ENCODE measurements at places on chromosomes 3 and 15.

DNA sequence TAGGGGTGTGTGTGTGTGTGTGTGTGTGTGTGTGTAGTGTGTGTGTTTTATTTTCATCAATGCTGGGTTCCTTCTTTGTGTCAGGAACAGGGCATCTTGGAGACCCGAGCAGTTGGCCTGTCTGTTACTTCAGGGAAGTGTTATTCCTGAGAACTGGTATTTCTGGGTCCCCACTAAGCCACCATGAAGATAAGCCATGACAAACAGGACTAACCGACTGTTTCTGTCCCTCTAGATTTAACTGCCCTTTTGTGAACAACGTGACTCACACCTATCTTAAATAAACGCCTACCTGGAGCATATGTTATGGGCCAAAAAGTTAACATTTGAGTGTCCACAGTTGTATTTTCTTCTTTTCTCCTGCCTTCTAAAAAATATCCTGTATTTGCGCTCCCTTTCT is 19.5 kb downstream of the SIDT1 start:
- DNase-seq, result no peak

DNA sequence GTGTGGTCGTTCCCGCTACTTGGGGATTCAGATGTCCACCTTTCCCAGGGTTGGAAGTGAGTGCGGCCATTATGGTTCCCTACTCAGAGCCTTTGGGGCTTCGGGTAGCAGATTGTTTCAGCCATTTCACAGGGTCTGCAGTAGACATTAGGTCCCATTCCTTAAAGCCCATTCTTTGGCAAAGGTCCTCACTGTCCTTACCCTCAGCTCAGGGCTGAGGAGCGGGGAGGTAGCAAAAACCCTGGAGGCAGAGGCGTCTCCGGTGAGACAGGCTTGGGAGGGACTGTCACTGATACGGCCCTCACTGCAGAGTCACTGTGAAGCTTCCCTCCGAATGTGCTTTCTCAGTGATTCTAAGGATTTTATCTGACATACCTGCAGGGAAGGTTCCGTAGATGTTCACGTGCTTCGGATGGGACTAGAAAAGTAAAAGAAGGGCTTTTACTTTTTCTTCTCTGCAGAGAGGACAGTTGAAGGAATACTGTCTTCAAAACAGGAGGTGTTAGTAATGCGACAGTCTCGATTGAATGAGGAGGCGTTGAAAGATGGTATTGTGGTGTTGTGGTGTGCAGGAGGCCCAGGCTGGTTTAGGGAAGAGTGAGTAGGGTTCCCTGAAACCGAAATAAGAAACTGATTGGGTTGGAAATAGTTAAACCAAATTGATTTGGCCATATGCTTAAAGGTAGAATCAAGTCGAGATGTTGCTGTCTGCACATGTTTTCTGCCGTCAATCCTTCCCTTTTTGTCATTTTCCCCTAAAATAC is 630 bp downstream of the ATP6V1A start:
- peak; percentile 17 for DNase-seq

DNA sequence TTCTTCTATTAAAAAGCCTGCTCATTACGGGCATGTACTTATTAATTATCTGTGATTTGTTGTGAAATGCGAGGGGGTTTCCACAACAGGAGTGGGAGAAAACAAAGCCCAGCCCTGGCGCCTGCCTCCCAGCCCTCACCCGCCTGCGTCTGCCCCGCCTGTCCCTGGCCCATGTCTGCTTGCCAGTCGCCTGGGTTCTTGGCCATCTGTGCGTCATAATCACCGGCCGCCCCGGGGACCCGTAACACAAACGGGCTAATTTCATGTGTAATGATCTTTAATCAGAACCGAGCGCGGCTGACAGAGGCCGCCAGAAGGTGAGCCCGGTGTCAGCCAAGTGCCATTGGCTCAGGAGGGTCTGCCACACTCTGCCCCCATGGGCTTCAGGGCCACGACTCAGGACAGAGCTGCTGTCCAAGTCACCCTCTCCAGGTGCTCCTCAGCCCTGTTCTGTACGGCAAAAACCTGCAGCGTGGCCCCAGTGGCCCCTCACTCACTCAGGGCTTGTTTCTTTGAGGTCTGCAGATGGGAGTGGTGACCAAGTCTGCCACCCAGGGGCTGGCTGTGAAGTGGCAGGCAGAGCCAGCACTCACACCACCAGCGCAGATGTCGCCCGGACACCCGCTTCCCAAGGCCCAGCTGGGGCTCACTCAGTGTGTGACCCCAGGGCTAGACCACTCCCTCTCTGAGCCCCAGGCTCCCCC is 28.8 kb upstream of the TMEM115 start:
- DNase-seq, result no peak

GRCh38 chr3:127373441-127374085 is 85.7 kb upstream of the PRR20G start:
- DNase-seq, result no peak

GRCh38 chr3:29513236-29513635 is 232.4 kb downstream of the RBMS3 start:
- DNase-seq, result no peak

DNA sequence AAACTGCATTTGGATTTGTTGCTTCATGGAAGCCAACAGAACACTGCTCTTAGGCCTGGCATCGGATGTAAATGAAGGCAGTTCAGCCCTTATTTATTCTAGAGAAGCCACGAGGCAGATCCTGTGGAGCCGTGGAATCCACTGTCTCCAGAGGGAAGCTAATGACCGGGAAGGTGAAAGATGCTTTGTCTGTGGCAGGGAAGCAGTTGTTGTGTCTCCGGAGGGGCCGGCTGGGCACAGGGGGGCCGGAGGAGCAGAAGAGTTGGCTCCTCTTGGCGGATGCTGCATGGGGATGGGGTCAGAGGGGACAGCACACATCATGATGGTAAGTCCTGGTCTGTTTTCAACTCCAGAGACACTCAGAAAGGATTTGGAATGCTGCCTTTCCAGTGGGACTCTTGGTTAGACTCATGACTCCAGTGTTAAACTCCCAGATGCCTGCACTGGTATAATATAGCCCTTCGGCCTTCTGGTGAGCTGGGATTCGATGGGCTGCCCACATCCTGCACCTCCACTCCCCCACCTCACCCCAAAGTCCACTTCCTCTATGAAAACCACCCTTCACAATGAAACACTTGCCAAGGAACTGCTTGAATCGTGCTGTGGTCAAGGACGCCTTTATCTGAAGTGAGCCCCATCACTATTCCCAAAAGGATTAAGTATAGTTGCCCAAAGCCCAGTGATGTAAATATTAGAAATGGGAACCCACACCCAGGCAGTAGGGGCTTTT is 33.6 kb downstream of the TPM1 start:
- no peak for DNase-seq

DNA sequence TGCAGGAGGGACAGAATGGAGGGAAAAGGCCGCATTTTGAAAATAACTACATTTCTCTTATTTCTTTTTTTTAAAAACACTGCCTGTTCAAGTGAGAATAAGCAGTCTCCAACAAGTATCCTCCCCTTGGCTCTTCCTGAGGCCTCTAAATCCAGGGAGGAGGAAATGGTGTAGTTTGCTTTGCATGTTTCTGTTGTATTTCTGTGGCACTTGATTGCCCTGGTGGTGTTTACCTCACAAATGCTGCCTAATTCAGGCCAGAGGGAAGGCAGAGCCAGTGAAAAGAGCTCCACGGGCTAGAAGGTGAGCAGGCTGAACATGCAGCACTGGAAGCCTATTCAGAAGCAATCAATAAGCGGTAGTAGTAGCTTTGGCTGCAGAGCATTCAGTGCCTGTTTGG is 149.3 kb upstream of the ATP11B start:
- no peak for DNase-seq

DNA sequence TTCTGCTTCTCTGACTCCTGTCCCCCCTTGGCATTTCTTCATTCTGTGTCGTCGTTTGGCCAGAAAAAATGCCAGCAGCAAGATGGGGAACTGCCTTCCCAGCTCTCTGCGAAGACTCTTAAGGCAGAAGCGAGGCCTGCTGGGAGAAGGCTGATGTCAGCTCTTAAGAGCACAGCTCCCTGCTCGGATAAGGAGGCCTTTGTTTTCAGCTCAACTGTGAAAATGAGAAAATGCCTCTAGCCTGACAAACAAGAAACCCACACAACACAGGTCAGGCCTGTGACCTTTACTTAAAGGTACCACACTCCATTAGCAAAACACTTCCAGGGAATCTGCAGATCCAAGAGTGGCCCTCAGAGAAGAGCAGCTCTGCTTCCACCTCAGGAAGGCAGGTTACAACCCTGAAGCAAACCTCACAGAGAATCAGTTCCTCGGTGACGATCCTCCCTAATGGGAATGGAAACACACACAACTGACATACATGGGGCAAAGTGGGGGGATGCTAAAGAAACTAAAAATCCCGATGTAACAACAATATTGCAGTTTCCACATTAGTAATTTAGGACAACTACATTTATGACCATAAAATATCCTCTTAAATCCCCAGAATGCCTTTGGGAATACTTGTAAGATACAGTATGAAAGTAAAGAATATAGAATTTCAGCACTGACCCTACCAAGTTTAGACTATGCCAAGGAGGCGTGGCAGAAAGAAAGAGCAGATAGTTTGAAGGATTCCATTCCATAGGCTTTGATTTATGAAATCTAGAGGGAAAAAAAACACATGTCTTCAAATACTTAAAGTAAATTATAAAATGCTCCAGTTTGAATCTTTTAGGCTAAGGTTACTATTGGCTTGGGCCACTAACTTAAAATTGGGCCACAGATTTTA is 52.1 kb downstream of the VGLL4 start:
- no peak for DNase-seq

DNA sequence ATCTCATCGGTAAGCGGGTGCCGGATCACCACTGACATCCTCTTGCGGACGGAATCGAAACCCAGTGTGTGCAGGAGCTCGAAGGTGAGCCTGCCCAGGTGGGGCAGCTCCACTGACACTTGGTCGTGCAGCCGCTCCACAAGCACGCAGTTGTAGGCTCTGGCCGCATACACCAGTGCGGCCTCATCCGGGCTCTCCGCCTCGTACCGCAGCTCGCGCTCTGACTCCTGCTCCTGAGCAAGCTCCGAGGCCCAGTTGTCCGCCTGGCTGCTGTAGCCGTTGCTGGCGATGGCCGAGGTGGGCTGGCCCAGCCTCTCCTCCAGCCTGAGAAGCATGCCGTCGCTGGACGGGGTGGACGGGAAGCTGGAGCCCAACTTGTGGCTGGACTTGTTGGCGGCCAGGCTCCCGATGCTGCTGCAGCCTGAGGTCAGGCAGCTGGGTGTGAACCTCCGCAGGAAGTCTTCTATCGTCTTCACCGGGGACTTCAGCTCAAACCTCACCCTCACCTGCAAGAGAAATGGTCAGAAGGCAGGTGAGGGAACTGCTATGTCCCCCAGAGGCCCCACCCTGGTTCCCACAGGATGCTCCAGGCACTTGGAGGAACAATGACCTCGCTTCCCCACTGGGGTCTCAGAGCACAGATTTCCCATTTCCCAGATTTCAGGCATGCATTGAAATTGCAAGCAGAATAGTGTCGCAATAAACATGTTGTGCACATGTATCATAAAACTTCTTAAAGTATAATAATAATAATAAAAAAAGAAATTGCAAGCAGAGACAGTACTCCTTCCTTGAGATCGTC is 149.2 kb downstream of the ATP10A start:
- no peak for DNase-seq

DNA sequence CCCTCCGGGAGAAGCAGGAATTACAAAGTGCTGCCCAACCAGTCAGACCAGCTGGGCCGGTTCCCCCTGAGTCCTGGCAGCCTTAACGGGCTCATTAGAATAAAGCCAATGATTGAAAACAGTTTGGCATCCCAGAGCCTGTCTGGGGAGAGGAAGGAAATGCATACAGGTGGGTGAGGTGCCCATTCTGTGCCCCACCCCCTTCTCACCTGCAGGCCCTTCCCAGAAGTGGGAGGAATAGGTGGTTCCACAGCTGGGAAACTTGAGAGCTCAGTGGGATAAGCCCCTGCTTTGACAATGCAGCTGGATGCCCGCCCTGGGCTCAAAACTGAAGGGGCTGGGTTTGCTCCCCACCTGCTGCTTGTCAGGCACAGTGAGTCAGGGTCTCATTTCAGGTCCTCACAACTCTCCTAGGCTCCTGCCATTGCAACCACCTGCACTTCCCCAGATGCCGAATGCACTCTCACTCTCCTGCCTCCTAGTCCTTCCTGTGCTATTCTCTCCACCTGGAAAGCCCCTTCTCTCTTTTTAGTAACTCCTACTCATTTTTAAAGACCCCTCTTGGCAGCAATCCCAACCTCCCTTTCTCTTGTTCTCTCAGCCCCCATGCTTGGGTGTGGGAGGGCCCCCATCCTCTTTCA is 5.5 kb upstream of the BUB1B start:
- DNase-seq, result no peak

DNA sequence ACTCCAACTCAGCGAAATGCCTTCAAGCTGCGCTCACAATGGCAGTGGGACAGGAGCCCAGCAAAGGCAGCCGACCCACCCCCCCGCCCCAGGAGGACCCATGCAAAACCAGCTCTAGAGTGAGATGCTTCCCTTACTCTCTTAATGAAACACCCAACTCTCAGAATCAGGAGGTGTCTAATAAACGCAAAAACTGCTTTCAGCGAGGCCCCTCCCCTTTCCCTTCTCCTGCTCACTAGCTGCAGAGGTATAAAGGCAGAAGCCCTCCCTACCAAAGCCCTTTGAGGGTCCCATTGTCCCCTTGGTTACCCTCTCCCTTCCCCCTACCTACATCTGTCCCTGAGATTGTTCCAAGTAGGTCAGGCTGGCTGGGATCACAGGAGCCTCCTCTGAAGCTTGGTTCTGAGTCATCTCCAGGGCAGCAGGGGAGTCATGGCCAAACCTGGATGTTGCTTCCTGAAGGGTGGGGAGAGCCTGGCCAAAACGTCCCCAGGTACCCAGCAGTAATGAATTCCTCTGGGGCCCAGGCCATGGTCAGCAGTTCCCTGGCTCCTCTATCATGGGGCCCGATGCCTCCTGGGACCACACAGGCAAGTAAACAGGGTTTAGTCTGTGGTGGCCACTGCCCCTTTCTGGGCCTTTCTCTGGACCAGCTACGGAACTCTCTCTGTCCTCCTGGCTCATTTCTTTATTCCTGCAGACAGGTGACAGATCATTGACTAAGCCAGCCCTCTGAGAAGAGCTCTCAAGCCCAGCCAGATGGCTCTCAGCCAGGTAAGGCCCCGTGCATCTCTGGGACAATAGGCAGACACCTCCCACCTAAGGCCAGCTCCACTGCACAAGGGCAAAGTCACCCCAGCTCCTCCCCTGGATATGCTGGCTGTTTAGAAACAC is 8.6 kb downstream of the KLHL25 start:
- DNase-seq, result no peak

DNA sequence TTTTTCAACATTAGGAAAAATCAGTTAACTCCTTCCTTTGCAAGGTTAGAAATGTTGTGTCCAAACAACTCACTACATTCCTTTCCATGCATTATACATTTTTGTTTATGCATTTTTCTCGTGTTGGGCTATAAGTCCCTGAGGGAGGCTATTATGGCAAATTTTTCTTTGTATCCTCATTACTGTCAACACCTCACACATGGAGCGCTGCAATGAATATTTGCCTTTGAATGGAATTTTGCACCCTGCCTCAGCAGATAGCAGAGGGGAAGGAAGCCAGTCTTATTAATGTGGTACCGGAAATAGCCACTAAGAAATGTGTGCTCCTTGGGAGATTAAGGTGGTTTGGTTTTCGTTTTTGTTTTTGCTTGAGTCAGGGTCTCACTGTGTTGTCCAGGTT is 134.7 kb downstream of the THSD4 start:
- DNase-seq, result no peak
